ENCODE measurements at places on chromosomes 16 and 17. TPM values are rescaled to one million over a fixed set of nuclear protein-coding genes. Genes with fewer than 3 reads are reported as not detected.

DNA sequence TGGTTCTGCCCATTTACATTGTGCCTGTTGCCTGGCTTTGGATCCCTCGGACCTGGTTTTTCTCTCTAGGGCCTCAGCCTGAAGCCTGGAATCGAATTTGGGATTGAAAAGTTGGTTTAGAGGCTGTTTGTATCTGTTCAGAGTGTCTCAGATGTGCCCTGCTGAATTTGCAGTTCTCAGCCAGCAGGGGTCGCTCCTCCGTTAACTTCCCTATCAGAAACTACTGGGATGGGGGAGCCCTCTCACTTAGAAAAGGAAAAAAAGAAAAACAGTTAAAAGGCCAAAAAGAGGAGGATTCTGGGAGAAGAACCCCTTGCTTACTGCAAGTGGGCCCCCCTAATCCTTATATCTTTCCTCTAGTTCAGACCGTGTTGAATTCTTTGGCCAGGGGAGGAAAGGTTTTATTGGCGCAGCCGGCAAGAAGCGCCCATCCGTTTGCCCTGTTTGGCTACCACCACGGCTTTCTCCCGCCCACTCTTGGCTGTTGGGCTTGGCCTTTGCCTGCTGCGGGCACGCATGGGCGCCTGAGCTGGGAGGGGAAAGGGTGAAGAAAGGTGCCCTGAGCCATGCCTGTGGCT is 8.7 kb downstream of the FZD2 start:
- no peak for DNase-seq

DNA sequence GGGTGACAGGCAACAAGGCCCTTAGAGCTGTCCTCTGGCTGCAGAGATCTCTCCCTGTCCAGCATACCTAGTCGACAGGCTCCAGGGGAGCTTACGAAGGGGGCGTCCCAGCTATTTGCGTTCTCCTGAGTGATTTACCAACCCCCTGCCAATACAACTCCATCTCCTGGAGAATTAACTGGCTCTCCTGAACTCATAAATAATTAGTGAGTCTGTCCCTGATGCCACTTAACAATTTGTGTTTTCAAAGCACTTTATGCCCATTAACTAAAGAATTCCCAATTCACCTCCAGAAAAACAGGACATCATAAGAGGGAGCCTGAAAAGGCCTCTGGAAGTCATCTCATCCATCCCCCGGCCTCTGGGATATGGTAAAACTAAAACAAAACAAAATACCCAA is 26.7 kb downstream of the SDK2 start:
- DNase-seq = no peak

DNA sequence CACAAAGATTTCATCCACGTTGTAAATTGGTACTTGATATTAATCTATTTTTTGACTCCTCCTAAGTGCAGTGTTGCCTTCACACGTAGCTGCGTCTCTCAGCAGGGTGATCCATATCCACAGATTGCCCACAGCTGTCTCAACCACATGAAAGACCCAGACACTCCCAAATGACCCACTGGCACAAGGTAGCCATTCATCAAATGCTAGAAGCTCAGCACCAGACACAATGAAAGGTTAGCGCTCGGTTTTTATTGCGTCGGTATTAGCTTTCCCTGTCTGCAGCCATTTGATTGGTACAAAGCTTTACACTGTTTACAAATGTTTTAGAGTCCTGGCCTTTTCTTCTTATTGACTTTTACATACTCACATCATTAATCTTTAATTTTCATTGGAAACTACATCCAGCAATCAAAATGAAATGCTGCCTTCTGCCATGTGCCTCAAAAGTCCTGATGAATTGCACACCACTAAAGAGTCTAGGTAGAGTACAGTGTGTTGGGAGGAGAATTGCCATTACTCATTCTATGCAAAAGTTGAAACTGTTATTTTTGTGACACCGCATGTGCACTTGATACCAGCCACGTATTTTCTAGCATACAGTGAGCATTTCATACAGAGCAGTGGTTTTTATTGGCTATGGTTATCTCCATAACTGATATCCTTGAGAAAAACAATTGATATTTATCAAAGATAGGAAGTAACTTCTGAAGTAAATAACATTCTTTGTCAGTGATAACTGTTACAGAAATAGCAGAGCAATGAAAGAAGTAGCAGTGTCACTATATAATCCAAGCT is 127.3 kb upstream of the NUDT7 start:
- no peak for DNase-seq

DNA sequence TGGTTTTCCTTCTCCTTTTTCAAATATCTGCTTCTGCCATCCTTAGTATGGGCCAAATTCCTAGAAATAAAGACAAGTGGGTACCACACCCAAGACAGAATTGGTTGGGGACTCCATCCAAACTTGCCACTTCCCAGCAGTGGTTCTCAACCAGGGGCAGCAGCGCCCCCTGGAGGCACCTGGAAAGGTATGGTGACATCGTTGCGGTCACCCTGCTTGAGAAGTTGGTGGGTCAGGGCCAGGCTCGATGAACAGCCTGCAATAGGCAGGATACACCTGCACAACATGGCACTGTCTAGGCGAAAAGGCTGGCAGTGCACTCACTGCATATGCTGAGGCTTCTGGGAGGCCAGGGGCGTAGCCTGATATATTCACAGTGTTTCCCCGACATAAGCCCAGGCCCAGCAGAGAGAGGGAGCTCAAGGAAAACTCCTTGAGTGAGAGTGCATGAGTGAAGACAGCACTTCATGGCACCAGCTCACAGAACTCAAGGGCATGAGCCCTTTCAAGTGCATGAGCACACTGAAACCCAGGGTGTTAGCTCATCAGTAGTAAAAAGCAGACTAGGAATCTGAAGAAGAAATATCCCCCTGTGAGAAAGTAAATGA is 57.7 kb downstream of the CMC2 start:
- DNase-seq = peak; percentile 58

DNA sequence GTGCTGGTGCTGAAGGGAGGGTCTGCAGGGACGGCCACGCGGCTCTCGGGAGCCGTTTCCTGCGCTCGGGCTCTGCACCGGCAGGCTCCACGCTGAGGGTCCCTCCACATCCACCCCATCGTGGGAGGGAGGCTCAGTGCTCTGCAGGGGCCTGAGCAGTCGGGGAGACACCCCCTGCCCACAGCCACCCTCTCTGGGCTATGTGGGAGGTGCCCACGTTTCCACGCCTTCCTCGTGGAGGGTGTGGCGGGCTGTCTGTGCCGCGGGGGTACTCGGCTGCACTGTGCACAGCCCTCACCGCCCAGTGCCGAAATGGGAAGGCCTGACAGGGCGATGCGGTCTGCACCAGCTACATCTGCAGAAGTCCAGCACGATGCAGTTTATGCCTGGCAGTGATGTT is 25.5 kb upstream of the ZNF750 start:
- DNase-seq = no peak

GRCh38 chr17:82517230-82517865 is 2.2 kb upstream of the FOXK2 start:
- DNase-seq = no peak

GRCh38 chr16:54243202-54243601 is 43.4 kb downstream of the IRX3 start:
- DNase-seq = no peak

- no peak for DNase-seq
Observed at GRCh38 chr17:3526971-3527370, 30.6 kb downstream of the TRPV3 start.

DNA sequence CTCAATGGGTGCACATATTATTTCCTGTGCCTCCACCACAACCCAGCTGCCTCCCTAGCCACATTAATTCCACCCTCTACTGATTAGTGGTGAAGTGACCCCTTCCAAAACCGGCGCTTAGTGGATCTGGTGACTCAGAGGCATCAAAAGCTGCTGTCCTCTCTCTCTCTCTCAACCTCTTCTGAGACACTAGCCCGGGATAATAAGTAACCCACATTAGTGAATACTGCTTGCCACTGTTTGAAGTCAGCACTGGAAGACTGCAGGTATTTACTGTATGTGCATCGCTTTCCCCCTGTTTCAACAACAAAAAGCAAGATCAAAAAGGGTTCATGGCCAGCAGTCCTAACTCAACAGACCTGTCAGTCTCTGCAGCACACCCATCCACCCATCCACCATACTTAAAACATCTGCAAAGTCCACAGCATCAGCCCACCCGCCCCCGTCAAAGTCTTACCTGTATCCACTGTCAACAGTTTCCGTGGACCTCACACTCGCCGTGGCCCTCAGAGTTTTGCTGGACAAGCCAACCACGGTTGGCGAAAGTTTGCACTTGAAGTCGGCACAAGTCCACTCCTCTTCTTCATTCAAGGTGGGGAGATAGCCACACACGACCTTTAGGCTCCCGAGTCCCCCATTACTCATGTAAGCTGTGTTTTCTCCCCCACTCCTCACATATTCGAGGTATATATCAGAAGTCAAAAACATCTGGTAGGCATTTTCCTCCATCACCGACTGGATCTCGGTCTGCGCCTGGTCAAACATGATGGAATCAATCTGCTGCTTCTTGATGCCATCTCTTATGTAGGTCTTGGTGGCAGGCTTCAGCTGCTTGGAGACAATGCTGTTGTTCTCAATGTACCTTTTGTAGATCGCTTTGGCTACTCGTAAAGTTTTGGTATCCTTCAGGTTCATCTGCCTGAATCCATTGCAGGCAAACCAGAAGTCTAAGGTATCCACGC is 3.8 kb downstream of the AXIN2 start:
- DNase-seq = peak; percentile 46

- DNase-seq = no peak
Observed at GRCh38 chr17:8161289-8162232, 1.2 kb downstream of the VAMP2 start.

The KIF19 gene
- total RNA-seq = under 0.01 TPM

The TBC1D3B gene
- 1.1 TPM for total RNA-seq

The CHST5 gene
- total RNA-seq = under 0.01 TPM

The KRT25 gene
- not detected for total RNA-seq

Data from hematopoietic multipotent progenitor cell (in vitro differentiated cells).